NCI-H345 (cell line): ENCODE measurements at places on chromosomes 1 and 21.

- no peak for DNase-seq
Observed at GRCh38 chr1:115115521-115116161, 26.3 kb upstream of the TSPAN2 start.

- no peak for DNase-seq
Observed at GRCh38 chr1:157110003-157110402, 10.4 kb upstream of the ETV3L start.

DNA sequence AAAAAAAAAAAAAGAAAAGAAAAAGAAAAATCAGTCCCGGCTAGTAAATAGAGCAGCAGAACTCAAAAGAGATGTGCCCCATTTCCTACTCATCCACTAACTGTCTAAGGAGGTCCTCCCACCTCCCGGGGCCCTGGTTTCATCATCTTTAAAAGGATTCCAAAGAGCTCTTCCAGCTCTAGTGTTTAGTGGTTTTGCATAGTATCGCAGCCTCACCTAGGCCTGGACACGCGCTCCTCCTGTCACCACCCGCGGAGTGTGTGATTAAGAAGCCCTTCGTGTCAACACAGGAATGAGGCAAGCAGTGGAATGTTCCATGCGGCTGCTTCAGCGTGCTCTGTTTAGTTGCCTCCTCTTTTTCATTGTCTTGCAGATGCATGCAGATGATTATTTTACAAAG, 49.0 kb downstream of the LBR start:
- DNase-seq: no peak

DNA sequence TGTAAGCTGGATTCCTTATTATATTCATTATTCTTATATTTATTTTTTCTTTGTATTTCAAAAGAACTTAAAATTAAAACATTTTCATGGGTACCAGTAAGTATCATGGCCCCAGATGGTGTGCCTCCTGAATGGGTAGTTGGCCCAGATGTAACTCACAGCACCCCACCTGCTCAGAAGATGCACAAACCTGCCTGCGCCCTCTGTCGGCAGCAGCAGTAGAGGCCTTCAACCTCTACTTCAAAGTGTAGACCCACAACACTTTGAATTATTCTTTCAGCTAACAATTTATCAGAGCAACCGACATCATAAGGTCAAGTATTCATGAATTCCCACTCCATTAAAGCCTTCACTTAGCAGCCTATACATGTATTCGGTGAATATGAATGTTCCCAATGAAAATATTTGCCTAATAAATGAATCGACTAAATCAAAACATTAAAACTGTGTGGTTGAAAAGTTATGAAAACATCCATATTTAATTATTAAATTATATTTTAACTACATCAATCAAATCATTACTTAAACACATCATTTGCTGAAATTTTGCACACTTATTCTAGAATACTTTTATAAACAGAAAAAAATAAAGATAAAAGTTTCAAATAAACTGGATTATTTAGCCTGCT, 25.4 kb downstream of the PIGM start:
- DNase-seq: peak; percentile 79

DNA sequence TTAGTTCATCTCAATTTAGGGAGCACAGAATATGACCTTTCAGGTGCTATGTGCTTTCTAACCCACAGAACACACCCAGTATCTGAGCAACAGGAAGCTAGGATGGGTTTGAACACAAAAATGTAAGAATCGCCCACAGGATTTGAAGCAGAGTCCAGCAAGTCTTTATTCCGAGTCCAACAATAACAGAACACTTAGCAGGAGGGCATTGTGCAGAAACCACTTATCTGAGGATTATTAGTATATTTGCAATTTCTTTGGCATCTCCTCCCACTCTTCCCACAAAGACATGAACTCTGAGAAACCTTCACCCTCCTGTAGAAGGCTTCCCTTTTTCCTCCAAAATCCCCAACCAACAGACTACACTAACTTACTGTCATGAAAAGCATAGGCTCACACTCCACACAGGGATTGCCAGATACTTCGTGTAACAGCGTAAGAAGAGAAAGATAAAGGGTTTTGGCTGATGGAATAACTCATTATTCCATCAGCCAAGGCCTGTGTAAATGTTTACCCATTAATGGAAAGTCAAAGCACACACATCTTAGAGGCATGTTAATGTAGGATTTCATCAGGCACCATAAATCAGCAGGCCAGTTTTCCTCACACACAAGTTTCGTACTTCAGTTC, 16.1 kb downstream of the SIPA1L2 start:
- DNase-seq: peak; percentile 11

GRCh38 chr1:24457866-24458265, 42.3 kb downstream of the NIPAL3 start:
- DNase-seq: no peak

- DNase-seq: no peak
Observed at GRCh38 chr1:32431736-32432400, 33.0 kb upstream of the ZBTB8B start.
